Stimulated activated CD4-positive, alpha-beta T cell treated with anti-CD3 and anti-CD28 coated beads, TNF-alpha, amount 100 ng/mL, for 48 hours (primary cell): ENCODE measurements at places on chromosomes 1 and 21.

DNA sequence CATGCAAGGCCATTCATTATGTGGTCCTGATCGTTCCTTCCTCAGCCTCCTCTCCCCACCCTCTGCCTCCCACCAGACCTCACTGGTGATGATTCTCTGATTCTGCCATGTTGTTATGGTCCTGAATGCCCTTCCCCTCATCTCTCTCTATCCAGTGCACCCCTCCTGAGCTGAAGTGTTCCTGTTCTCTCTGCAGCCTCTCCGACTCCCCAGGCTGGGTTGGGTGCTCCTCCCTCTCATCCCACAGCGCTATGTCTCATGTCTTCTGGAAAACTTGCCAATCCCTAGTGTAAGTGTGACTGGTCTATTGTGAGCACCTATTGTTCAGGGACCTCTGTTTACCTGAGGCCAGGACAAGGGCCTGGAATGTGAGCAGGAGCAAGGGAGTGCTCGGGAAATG lies 11.1 kb upstream of the PEF1 start:
- DNase-seq: no peak

- no peak for DNase-seq
Observed at GRCh38 chr1:65332821-65333220, 23.5 kb downstream of the DNAJC6 start.

GRCh38 chr1:54480525-54480848 lies 67.5 kb upstream of the ACOT11 start:
- no peak for DNase-seq

- no peak for DNase-seq
Observed at GRCh38 chr1:244118109-244118761, 67.2 kb downstream of the ZBTB18 start.

DNA sequence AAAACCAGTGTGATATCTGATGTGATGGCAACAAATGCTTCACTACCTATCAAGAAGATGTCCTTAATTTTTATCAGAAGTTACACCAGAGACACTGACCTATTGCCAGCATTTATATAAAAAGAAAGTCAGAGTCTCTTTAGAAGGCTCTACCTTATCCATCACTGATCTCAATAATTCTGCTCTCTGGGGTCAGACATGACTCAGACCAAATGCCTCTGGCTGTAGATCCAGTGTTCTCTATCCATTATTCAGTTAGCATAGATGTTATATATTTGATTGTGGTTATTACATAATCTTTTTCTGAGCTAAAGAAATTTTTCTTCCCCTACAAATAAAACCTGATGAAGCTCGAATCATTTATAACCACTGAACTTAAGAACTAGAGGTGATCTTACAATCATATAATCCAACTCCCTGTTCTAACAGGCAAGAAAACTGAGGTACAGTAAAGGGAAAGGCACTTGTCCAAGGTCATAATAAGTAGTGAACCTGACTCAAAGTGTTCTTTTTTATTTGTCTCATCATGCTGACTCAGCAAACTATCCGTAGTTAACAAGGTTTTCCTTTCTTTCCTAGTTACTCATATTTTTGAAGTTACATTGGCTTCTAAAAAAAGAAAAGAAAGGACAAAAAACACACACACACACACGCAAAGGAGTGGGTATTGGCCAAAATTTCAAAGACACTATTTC lies 43.6 kb upstream of the ESRRG start:
- DNase-seq: no peak

DNA sequence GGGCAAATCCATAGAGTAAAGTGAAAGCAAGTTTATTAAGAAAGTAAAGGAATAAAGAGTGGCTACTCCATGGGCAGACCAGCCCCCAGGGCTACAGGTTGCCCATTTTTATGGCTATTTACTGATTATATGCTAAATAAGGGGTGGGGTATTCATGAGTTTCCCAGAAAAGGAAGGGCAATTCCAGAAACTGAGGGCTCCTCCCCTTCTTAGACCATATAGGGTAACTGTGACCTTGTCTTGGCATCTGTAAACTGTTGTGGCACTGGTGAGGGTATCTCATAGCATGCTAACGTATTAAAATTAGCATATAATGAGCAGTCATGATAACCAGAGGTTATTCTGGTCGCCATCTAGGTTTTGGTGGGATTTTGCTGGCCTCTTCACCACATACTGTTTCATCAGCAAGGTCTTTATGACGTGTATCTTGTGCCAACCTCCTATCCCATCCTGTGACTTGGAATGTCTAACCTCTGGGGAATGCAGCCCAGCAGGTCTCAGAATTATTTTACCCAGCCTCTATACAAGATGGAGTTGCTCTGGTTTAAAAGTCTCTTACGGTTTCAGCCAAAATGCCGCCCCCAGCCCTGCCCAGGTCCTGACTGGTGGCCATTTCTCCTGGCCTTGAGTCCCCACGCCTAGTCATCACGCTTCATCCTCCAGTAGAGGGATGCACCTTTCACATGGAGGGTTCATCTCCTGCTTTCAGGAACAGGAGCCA lies 982 bp upstream of the TRIM17 start:
- no peak for DNase-seq

- DNase-seq: no peak
Observed at GRCh38 chr1:177442584-177442983, 271.8 kb downstream of the BRINP2 start.

- no peak for DNase-seq
Observed at GRCh38 chr1:200867018-200867811, 5.6 kb upstream of the GPR25 start.

DNA sequence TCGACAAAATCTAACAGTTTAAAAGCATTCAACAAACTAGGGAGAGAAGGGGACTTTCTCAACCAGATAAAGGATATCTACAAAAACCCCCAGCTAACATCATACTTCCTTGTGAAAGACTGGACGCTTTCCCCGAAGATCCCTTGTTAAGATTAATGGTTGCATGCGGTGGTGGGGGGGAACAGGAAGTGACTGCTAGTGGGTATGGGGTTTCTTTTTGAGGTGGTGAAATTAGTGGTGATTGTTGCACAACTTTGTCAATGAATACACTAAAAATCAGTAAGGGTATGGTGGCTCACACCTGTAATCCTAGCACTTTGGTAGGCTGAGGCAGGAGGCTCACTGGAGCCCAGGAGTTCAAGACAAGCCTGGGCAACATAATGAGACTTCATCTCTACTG lies 26.9 kb upstream of the EYA3 start:
- DNase-seq: no peak

GRCh38 chr1:158117854-158118704 lies 62.6 kb upstream of the CD1D start:
- no peak for DNase-seq
